GM04503 (cell line): ENCODE measurements at places on chromosomes 4 and X.

DNA sequence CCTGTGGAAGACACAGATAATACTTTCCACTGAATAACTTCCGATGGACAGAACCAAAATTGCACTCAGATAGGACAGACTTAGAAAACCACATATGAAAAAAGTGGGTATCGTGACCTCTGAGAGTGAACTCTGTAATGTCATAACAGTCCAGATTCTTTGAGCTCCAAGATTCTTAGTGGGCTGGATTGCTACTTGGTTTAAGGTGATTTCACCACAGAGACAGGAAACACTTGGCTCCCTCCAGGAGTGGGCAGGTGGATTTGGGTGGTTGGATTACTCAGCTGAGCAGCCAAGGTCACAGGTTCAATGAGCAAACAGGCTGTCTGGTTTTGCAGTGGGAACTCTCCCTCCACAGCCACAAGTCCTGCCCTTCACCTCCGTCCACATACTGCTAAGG, 126.0 kb downstream of the AFAP1 start:
- no peak for DNase-seq

- no peak for DNase-seq
Observed at GRCh38 chrX:264634-265455, 16.3 kb upstream of the PLCXD1 start.

- no peak for DNase-seq
Observed at GRCh38 chrX:17919896-17920446, 58.9 kb upstream of the RAI2 start.

- no peak for DNase-seq
Observed at GRCh38 chrX:44228621-44229020, 114.9 kb downstream of the EFHC2 start.

DNA sequence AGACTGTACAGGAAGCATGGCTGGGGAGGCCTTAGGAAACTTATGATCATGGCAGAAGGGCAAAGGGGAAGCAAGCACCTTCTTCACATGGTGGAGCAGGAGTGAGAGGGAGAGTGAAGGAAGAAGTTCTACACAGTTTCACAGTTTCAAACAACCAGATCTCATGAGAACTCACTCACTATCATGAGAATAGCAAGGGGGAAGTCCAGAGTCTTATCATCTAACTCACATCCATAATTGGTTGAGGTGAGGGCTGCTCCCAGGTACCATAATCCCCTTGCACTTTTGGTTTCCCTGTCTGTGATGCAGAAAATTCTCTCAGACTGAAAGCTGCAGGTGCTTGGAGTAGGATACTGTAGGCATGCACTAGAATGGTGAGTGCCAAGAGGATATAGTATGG, 233.8 kb upstream of the CPEB2 start:
- no peak for DNase-seq

DNA sequence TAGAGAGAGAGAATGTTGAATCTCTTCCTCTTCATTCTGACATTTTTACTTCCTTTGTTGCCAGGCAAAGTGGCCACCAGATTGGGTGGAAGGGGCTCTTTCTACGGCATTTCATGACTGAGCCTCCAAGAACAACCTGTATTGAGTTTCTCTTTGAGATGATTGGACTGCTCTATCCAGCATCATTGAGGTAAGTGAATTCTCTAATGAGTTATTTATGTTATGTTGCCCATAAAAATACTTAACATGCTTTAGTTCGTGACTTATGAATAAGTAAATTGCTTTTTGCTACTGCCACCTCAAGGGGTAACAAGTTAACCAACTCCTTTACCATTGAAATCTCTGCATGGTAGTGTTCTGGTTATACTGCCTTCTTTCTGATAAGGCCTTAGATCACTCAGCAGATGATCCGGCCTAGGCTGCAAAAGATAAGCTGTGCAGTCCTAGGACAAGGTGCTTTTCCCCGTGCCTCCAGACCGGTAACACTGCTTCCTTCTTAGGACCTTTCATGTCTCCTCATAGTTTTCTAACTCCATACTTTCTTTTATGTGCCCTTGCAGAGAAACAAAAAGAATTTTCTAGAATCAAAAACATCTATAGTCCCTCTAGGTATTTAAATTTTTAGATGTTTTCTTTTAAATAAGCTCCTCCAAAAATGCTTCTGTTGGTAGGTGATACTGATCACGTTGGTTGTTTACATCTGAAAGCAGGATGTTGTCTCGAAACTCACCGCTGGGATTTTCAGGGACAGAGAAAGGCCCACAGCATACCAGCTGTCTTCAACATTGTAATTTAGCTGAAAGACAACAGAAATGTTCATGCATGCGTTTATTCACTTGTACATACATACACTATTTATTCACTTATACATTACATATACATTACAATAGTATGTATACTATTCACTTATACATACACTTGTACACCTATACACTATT, 157.1 kb upstream of the RBPJ start:
- no peak for DNase-seq
